ENCODE measurements at places on chromosomes 13 and 19.

- no peak for DNase-seq
Observed at GRCh38 chr19:51469629-51470028, 8.7 kb upstream of the CEACAM18 start.

GRCh38 chr19:35975608-35976214 is 19.3 kb upstream of the SDHAF1 start:
- no peak for DNase-seq

GRCh38 chr19:35379992-35380391 is 9.1 kb downstream of the GPR42 start:
- DNase-seq = no peak

DNA sequence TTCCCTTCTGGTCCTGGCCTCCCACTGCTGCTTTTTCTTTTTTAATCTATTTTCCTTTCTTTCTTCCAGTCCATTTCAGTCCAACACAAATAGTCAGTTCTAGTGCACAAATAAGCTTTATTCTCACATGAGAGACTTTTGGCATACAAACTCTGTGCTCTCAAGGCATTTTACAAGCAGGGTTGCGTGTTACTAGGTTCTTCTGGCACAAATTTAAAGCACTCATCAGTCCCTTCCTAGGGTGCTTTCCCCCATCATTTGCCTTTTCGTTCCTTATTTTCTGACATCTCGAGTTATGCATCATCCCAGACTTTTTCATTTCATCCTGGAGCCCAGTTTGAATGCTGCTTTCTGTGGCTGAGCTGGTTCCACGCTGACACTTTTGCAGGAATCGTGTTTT is 29.8 kb upstream of the IL17D start:
- no peak for DNase-seq

- no peak for DNase-seq
Observed at GRCh38 chr13:61774903-61775302, 359.3 kb upstream of the PCDH20 start.

GRCh38 chr19:18340190-18340989 is at the start of gene PGPEP1:
TSS of gene PGPEP1 (plus strand) at chr19:18340598. CDS start at chr19:18340682, 84 bp downstream.
- DNase-seq = peak; percentile 25

DNA sequence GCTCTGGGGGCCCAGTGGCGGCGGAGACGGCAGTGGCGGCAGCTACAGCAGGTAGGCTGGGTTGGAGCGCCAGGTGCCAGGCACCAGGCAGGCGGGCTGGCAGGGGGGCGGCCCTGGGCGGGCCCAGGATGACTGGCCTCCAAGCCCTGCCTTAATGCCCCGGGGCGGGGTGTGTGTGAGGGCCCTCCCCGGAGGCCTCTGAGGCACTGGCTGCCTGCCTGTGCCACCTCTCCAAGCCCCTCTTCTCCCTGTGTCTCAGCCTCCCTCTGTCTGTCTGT is at the start of gene KLK11:
Gene KLK11 (minus strand): TSS at position 63 of the 278 bp plus-strand sequence. CDS start 985 bp downstream, outside the sequence.
- no peak for DNase-seq

DNA sequence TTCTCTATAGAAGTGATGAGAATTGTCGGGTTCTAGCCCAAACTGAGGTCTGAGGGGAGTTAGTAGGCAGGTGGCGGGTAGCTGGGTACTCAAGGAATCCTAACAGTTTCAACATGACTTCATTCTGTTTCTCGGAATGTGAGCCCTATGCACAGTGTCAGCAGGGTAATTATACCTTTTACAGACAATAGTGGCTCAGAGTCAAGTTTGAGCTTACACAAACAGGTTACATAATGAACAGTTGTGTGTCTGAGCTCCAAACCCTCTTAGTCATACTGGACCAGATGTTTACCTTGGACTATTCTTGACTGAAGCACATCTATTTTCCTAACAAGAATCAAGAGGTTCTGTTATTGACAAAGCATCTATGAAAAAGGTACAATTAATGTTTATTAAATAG is 1066.7 kb upstream of the PCDH20 start:
- DNase-seq = no peak

- peak; percentile 72 for DNase-seq
Observed at GRCh38 chr19:52028027-52028779, at the start of gene ZNF614. TSS of gene ZNF614 (minus strand) at chr19:52028379. CDS start at chr19:52025745, 2,634 bp downstream.

GRCh38 chr13:74227476-74228158 is 93.4 kb upstream of the KLF12 start:
- DNase-seq = no peak

DNA sequence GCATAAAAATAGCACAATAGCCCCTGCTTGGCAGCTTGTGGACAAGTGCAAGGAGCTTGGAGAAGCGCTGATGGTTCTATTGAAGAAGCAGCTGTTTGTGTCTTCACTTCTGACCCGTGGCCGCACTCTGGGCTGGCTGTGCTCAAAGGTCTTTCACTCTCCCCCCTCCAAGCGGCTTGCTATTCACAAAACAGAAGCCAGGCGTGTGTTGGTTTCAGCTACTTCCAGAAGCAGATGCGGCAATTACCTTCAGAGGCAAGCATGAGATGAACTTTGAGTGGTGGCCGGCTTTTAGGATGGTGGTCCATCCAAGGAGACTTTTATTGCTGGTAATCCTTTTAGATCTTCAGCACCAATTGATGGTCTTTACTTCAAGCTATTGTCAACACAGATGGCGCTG is 188.5 kb upstream of the ARGLU1 start:
- DNase-seq = no peak

DNA sequence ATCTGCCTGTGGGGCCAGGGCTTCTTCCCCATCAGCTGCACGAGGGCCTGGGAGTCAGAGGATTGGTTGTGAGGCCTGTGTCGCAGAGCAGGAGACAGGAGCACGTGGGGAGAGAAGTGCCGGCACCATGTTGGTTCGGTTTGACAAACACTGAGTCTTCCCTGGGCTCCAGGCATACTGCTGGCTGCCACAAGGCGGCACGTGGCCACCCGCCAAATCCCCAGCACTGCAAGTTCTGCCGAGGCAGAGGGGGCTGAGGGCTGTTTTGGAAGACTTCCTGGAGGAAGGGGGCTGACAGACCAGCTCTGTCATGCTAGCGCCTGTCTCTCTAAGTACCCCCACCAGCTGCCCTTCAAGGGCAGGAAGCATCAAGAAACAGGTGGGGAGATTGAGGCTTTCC is 9.5 kb downstream of the SHANK1 start:
- DNase-seq = no peak

DNA sequence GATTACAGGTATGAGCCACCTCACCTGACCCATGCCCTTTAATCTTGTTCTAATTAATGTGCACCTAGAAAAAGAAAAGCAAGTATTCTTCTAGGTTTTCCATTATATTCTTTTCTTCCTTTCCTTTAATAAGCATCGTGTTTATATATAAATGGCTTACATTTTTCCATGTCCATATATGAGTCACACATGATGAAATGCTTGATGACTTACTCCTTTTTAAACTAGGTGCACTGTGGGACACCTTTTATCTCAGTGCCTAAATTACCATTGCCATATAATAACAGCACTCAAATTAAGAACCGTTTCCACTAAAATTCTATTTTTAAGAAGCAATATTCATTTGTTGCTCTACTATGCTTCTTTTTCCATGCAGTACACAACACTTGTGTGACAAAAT is 363.3 kb downstream of the LIG4 start:
- DNase-seq = no peak

DNA sequence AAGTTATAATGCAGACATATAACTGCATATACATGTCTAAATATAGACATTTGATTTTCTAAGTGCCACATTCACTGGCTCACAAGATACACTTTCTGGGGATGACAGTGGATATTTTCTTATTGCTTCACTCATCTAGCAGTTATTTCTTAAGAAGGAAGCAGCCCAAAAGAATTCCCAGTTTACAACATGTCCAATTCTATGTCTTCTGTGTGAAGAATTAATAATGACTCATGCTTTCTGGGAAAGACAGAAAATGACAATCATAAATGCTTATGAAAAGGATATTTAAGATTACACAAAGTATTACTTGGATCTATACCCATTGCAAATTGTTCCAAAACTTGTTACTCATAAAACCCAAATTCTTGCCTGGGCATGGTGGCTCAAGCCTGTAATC is 543.4 kb downstream of the SUCLA2 start:
- DNase-seq = no peak

DNA sequence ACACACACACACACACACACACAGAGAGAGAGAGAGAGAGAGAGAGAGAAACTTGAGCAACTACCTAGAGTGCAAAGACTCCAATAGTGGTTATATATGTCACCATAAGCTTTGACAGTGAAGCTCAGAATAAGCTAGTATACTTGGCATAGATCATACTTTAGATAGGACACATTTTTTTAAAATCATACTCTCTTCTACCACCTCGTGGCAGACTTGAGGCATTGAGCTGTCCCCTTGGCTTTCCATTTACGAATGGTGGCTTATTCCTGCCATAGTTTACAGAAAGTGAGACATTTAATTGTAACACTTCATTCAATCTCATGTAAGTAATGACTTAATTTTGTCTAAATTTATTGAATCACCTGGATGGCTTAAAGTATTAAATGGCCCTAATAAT is 108.2 kb downstream of the EDNRB start:
- no peak for DNase-seq

DNA sequence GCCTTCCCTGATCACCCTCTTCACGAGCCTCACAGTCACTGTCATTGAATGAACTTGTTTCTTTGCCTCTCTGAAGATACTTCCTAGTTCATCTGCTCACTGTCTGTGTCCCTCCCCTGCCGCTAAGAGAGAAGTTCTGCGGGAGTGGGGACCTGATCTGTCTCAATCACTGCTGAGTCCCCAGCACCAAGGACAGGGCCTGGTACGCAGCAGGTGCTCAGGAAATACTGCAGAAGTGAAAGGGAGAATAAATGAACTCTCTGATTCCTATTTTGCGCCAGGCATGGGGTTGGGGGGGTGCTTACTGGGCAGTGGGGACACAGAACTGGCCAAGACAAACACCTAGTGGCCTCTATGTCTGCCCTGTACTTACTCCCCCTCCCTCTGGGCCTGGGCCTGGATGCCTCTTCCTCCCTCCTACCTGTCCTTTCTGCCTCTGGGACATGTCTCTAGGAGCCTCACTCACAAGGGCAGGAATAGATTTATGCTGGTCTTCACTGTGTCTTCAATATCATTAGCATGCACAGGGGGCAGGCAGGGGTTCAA is 17.5 kb downstream of the FCGBP start:
- no peak for DNase-seq

- DNase-seq = no peak
Observed at GRCh38 chr19:15507068-15508034, 974 bp upstream of the CYP4F22 start.

DNA sequence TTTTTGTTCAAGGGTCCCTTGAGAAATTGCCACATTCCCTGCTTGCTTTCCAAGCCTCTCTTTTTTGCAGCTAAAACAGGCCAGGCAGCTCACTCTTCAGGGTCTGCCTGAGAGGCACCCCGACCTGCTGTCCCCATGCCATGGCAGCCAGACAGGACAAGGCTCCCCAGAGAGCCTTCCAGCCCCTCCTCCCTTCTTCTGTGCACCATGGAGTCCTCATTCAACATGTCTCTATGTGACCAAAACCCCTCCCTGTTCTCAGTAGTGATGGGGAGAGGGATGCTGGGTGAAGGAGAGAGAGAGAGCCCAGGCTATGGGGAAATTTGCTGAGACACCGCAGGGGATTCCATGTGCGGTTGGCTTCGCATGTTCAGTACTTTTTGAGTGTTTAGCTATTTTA is 384.2 kb upstream of the ZNF507 start:
- DNase-seq = no peak

DNA sequence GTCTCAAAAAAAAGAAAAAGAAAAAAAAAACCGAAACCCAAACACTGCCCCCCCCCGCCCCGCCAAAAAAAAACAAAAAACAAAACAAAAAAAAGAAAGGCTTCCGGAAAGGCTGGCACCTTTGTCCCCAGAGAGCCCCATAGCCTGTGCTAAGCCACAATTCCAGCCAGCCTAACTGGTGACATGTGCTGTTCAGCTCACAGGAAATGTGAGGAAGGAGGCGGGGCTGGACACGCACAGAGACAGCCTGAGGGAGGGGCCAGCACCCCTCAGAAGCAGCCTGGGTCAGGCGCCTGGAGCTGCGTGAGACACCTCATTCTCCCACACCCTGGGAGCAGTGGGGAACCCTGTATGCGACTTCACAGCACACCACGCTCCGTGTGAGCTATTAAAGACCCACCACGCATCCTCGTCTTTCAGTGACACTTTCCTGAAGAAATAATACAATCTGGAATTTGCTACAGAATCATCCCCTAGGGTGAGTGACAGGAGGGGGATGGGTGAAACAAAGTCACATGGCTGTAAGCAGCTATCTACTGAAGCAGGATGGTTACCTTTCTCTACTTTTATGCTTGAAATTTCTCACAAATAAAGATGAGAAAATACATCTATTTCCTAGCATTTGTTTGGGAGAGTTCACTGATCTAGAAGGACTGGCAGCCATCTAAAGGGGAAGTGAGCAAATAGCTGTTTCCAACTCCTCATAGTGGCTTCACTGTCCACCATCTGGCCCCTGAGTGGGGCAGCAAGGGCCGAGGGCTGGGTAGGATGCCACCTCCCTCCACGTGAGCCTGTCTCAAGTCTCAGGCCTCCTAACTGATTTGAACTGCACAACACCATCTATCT is 12.3 kb upstream of the SLC35E1 start:
- peak; percentile 92 for DNase-seq

DNA sequence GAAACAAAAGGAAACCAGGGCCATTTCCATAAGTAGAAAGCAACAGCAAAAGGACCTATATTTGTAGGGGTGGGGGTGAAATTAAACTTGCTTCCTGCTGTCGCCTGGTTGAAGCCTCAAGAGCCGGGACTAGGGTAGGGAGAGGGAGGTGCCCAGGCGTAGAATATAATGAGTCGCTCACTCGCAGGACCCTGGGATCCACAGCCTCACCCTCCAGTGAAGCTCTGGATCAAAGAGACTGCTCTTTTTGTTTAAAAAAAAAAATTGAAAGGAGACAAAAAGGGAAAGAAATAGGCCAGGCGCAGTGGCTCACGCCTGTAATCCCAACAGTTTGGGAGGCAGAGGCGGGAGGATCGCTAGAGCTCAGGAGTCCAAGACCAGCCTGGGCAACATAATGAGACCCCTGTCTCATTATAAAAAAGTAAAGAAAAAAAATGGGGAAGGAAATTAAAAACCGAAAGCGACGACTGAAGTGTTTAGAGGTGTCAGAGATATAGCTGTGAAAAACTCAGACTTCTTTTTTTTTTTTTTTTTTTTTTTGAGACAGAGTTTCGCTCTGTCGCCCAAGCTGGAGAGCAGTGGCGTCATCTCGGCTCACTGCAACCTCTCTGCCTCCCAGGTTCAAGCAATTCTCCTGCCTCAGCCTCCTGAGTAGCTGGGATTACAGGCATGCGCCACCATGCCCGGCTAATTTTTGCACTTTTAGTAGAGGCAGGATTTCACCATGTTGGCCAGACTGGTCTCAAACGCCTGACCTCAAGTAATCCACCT is 10.9 kb upstream of the ADGRE5 start:
- peak; percentile 51 for DNase-seq

GRCh38 chr19:2769218-2769617 is 13.9 kb downstream of the SGTA start:
- DNase-seq = no peak

DNA sequence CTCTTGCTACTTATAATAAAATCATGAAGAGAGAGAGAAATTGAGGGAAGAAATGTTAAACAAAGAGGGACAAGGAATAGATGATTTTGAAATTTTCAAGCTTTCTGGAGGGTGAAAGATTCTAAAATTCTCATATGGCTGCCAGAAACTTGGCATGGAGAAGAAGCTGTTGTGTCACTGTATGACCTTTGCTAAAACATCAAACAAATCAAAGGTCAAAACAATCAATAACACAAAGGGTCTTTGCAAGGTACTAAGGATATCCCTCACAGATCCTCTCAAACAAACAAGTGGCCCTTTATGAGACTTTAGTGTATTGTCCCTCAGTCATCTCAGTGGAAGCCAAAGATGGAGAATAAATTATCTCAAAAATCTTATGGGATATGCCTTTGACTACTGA is 1039.2 kb upstream of the MIR17HG start:
- DNase-seq = no peak

- no peak for DNase-seq
Observed at GRCh38 chr13:24632382-24633121, 47.7 kb upstream of the ATP12A start.

- DNase-seq = no peak
Observed at GRCh38 chr19:5480427-5480836, 25.2 kb downstream of the ZNRF4 start.
